H1 (cell line): ENCODE measurements at places on chromosomes 12 and 14. TPM values are rescaled to one million over a fixed set of nuclear protein-coding genes. Genes with fewer than 3 reads are reported as not detected.

Gene TMEM229B
- total RNA-seq: 0.50 and 0.73 TPM in 2 replicates

Gene RAB15
- total RNA-seq: 58.1 and 59.2 TPM in 2 replicates

Gene IL22
- not detected in 2 replicates for total RNA-seq

Gene KRT7
- 13.2 and 16.5 TPM in 2 replicates for total RNA-seq

Gene RFLNA
- 6.4 and 8.1 TPM in 2 replicates for total RNA-seq

- H3K27ac ChIP-seq: no peak overlapping the region
- H3K27me3 ChIP-seq: no peaks in the 10 kb centered on the region
Observed at GRCh38 chr12:16955083-16955657, 349.2 kb upstream of the LMO3 start.

DNA sequence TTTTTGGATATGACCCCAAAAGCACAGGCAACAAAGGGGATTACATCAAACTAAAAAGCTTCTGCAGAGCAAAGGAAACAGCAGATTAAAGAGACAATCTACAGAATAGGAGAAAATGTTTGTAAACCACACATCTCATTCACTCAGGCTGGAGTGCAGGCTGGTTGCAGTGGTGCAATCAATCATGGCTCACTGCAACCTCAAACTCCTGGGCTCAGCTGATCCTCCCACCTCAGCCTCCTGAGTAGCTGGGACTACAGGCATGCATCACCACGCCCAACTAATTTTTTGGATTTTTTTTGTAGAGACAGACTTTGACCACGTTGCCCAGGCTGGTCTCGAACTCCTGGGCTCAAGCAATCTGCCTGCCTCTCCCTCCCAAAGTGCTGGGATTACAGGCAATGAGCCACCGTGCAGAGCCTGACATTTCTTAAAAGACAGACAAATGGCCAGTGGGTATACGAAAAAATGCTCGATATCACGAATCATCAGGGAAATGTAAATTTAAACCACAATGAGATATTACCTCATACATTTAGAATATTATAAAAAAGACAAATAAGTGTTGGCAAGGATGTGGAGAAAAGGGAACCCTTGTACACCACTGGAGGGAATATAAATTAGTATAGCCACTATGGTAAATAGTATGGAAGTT lies 9.8 kb downstream of the NCKAP5L start:
- no peak overlapping the region for H3K27ac ChIP-seq
- H3K4me3 ChIP-seq: no peak overlapping the region
- no peak for DNase-seq
- H3K36me3 ChIP-seq: no peaks in the 10 kb centered on the region
- H3K4me1 ChIP-seq: peaks cover 3% of the 10 kb centered on the region
- H3K27me3 ChIP-seq: no peaks in the 10 kb centered on the region
